ENCODE measurements at places on chromosomes 13 and 19.

DNA sequence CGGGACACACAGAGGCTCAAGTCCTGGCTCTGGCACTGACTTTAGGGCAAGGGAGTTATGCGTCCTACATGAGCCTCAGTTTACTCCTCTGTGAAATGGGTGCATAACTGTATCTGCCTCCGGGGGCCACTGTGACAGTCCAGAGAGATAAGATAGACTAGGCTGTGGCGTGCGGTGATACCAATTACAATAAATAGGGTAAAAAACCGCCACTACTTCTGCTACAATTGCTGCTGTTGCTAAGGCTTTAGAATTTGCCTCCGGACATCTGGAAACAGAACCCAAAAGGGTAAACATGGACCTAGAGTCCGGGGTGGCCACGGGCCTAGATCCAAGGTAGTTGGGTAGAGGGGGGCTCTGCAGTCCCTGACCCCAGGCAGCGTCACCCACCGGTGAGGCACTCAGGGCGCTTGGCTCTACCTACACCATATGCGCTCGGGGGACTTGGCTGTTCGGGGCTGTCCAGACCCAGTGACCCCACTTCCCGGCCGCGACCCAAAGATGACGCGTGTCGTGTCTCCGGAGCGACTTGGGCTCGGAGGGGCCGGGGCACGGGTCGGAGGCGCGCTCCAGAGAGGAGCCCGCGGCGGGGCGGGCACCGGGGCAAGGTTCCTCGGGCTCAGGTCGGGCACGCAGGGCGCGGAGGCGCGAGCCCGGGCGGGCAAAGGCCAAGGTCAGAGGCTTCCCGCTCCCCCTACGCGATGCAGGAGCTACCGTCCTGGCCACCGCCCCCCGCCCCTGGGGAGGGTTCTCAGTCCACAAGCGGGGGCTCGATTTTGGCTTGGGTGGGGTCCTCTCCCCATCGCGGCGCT, 1.1 kb downstream of the INSR start:
- no peak for DNase-seq

DNA sequence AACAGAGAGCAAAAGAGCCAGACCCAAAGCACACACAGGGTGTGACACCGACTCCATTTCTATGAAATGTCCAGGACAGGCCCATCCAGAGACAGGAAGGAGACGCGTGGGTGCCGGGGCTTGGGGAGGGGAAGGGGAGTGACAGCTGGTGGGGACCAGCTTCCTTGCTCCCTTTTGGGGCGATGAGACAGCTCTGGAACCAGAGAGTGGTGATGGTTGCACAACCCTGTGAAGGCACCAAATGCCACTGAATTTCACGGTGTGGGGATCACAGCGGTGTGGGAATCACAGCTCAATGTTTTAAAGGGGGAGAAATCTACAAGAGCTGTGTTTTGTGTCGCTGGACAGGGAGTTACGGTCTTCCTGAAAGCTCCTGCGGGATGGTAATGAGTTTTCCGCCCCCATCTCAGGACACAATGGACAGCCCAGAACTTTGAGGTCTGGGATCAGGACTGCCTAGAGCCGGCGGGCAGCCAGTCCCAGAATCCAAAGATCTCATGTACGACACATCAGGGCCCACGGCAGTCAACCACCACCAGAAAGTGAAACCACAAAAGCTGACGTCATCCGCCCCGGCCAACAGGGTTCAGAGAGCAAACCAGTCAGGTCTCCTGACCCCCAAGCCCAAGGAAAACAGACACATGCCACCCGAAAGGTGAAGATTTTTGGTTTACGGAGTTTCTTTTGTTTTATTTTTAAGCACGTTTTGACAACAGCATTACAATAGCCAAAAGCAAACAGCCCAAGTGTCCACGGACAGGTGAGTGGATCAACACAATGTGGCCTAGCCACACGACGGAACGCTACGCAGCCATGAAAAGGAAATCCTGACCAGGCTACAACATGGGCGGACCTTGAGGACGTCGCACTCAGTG, 7.3 kb downstream of the SGTA start:
- DNase-seq: no peak

- no peak for DNase-seq
Measured at GRCh38 chr13:23889615-23890607, 711 bp upstream of the MIPEP start.

DNA sequence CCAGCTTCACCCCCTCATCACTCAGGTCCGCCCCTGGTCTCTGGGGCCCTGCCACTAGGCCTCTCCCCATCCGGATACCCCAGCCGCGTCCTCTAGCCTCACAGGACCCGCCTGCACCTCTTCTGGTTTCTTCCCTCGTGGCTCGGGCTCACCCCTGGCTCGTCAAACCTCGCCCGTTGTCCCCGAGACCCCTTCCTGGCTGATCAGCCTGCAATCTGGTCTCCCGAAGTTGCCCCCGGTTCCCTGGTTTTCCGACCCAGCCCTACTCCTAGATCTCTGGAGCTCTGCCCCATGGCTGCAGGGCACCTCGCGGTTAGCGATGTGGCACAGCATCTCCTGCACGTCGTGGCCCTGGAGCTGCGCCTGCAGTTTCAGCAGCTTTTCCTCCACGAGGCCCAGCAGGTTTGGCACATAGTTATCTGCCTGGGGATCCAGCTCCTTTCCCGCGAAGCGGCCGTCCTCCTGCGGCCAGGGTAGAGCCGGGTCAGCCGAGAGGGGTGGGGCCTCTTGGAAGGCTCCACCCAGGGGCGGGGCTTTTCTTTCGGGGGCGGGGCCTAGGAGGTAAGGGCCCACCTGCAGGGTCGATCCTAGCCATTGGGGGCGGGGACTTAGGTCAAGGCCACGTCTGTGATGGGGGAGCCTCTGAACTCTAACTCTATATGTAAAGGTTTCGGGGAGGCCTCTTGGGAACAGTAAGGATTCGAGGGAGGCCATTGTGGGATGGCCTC, 2.4 kb upstream of the RGL3 start:
- no peak for DNase-seq

- no peak for DNase-seq
Measured at GRCh38 chr13:89862691-89863036, 1484.8 kb upstream of the MIR17HG start.

GRCh38 chr19:31574251-31574973, 225.2 kb upstream of the TSHZ3 start:
- no peak for DNase-seq

DNA sequence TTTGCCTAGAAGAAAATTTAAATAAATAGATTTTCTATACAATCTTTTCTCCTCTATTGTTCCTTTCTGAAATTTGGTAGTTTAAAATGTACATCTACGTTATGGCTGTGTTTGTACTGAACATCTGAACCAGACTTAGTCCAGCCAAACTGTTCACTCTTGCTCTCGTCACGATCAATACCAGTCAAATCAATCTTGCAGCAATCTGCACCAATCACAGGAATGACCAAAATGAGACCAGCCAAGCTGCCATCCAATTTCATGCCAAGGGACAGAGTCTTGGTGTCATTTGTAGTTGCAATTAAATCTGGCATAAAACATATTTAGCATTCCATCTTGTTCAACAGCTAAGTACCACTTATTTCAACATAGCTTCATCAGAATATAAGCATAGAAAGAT, 156.6 kb downstream of the IRS2 start:
- DNase-seq: no peak

- DNase-seq: no peak
Measured at GRCh38 chr19:307111-307531, 15.9 kb upstream of the PLPP2 start.

GRCh38 chr19:5403968-5404640, 51.1 kb upstream of the ZNRF4 start:
- peak; percentile 86 for DNase-seq

- no peak for DNase-seq
Measured at GRCh38 chr19:53158119-53158656, 665 bp downstream of the ZNF347 start.

DNA sequence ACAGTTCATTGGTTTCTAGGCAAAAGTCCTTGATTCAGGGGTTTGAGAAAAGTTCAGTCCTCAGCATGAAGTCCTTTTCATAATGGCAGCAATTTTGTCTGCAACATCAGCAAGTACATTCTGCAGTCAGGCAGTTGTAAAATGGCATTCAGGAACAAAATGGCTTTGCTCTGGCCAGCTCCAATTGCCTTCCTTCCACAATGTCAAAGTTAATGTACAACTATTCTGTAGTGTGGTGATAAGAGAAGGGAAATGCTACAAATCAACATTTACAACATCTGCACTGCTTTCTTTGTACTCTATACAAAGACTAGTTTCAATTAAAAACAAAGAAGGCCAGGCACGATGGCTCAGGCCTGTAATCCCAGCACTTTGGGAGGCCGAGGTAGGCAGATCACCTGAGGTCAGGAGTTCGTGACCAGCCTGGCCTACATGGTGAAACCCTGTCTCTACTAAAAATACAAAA, 1.8 kb upstream of the NEK3 start:
- DNase-seq: no peak
